Naive thymus-derived CD8-positive, alpha-beta T cell (primary cell): ENCODE measurements at places on chromosomes 5 and 9.

GRCh38 chr5:72074251-72074650, 33.0 kb upstream of the MAP1B start:
- DNase-seq = no peak
- H3K36me3 ChIP-seq = no peaks in the 10 kb centered on the region
- H3K4me3 ChIP-seq = no peak overlapping the region
- no peak overlapping the region for H3K27ac ChIP-seq
- H3K27me3 ChIP-seq = peaks cover 16% of the 10 kb centered on the region

- H3K27ac ChIP-seq = peak overlapping the region; percentile 98
- peak overlapping the region; percentile 83 for H3K4me3 ChIP-seq
- no peaks in the 10 kb centered on the region for H3K27me3 ChIP-seq
- peaks cover 99% of the 10 kb centered on the region for H3K4me1 ChIP-seq
- no peak for DNase-seq
- peaks cover 2% of the 10 kb centered on the region for H3K36me3 ChIP-seq
Measured at GRCh38 chr5:39189292-39189955, 29.9 kb downstream of the FYB1 start.

DNA sequence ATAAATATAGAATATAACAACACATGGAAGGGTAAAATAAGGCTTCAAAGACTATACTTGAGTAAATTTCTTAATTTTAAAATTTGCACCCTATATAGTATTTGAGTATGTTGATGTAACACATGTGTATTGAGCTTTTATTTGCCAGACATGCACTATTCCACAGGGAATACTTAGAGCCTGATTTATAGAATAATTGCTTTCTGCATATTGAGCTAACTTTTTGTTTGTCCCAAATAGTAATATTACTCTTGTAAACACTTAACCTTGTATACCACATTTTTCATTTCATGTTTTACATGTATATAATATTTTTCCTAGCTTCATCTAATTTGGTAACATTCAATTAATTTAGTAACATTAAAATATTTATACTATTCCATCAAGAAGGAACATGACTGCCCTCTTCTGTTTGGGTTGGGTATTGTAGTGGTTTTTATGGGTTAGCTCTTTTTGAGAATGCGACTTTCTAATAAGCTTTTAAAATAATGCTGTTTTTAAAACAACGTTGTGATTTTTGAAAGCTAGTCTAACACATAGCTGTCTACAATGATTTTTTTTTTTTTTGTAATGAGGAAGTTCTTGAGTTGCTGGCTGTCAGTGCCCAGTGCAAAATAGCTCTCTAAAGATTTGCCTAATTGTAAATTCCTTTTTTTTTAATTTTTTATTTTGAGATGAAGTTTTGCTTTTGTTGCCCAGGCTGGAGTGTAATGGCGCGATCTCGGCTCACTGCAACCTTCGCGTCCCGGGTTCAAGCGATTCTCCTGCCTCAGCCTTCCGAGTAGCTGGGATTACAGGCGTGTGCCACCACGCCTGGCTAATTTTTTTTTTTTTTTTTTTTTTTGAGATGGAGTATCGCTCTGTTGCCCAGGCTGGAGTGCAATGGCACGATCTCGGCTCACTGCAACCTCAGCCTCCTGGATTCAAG, 4.8 kb downstream of the SUB1 start:
- H3K4me3 ChIP-seq = no peak overlapping the region
- H3K4me1 ChIP-seq = peaks cover 72% of the 10 kb centered on the region
- peaks cover 9% of the 10 kb centered on the region for H3K36me3 ChIP-seq
- DNase-seq = no peak
- no peaks in the 10 kb centered on the region for H3K27me3 ChIP-seq

GRCh38 chr9:78515108-78515507, 218.2 kb downstream of the PSAT1 start:
- no peak for DNase-seq
- peaks cover 10% of the 10 kb centered on the region for H3K36me3 ChIP-seq
- no peak overlapping the region for H3K4me3 ChIP-seq
- H3K27ac ChIP-seq = no peak overlapping the region

DNA sequence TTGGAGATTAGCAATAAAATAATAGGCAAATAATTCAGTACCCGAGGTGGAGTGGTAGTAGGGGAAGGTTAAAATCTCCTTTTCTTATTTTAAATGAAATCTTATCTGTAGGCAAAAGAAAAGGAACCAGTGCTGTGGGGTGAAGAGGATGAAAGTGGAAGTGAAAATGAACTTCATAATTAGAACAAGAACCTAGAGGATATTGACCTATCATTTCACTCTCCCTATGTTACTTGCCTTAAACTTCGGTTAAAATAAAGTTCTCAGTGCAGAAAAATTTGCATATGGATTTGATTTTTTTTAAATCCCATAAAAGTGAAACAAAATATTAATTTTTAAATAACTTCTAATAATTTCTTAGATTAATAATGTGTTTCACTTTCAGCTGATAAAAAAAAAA, 1094.9 kb upstream of the C9orf72 start:
- no peaks in the 10 kb centered on the region for H3K4me1 ChIP-seq
- H3K36me3 ChIP-seq = no peaks in the 10 kb centered on the region
- no peaks in the 10 kb centered on the region for H3K27me3 ChIP-seq
- no peak overlapping the region for H3K4me3 ChIP-seq

DNA sequence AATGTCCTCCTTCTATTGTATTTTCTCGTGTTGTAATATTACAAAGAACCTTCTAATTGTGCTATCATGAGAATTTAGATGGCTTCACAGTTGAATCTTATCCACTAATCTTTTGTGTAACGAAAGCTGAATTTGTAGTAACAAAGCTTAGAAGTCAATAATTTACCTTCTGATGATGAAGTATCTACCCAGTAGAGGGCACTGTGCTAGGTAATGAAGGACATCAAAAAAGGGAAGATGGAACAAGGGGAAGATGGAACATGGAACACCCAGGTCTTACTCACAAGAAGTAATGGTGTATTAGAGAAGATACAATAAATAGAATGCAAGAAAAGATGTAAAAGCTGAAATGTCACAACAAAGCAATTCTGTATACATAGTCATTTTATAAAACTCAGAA, 131.0 kb upstream of the CCNG1 start:
- H3K27ac ChIP-seq = no peak overlapping the region
- H3K36me3 ChIP-seq = no peaks in the 10 kb centered on the region
- no peaks in the 10 kb centered on the region for H3K4me1 ChIP-seq
- H3K27me3 ChIP-seq = peaks cover 5% of the 10 kb centered on the region
- no peak for DNase-seq

DNA sequence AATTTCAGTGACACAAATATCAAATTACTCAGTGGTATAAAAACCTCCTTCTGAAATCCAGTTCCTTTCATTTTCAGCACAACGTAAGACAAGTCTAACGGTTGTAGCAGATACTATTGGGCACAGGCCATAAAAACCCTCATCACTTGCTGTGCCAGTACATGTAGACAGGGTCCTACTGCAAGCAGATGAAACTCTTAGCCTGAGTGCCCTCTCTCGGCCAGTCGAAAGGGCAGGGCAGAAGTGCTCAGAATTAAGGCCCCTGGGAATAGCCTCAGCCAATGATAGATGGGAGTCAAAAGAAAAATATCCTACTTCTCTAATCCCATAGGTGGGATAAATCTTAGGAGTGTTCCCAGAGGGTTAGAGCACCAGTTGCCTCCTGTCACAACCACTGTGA, 168.5 kb upstream of the FER start:
- H3K27me3 ChIP-seq = peaks cover 10% of the 10 kb centered on the region
- H3K4me1 ChIP-seq = no peaks in the 10 kb centered on the region
- H3K4me3 ChIP-seq = no peak overlapping the region

- H3K4me3 ChIP-seq = no peak overlapping the region
- no peaks in the 10 kb centered on the region for H3K36me3 ChIP-seq
- H3K4me1 ChIP-seq = peaks cover 21% of the 10 kb centered on the region
- H3K27ac ChIP-seq = no peak overlapping the region
- no peaks in the 10 kb centered on the region for H3K27me3 ChIP-seq
Measured at GRCh38 chr9:130756037-130756436, 62.5 kb downstream of the EXOSC2 start.

GRCh38 chr9:131001021-131001420, 8.0 kb upstream of the LAMC3 start:
- no peak for DNase-seq
- H3K4me3 ChIP-seq = no peak overlapping the region
- H3K27ac ChIP-seq = no peak overlapping the region
- H3K36me3 ChIP-seq = no peaks in the 10 kb centered on the region

GRCh38 chr5:15008476-15008875, 136.9 kb upstream of the ANKH start:
- peaks cover 2% of the 10 kb centered on the region for H3K27me3 ChIP-seq
- H3K27ac ChIP-seq = no peak overlapping the region
- H3K4me3 ChIP-seq = no peak overlapping the region
- no peak for DNase-seq
- H3K36me3 ChIP-seq = no peaks in the 10 kb centered on the region
- no peaks in the 10 kb centered on the region for H3K4me1 ChIP-seq

- no peak overlapping the region for H3K4me3 ChIP-seq
- no peaks in the 10 kb centered on the region for H3K36me3 ChIP-seq
- DNase-seq = no peak
- H3K4me1 ChIP-seq = no peaks in the 10 kb centered on the region
- no peak overlapping the region for H3K27ac ChIP-seq
Measured at GRCh38 chr9:71824257-71824656, 55.9 kb upstream of the CEMIP2 start.

- H3K36me3 ChIP-seq = no peaks in the 10 kb centered on the region
- no peaks in the 10 kb centered on the region for H3K4me1 ChIP-seq
- DNase-seq = no peak
- H3K4me3 ChIP-seq = no peak overlapping the region
- no peak overlapping the region for H3K27ac ChIP-seq
Measured at GRCh38 chr5:83220331-83220730, 143.0 kb downstream of the XRCC4 start.

- no peak for DNase-seq
- no peak overlapping the region for H3K27ac ChIP-seq
- peaks cover 3% of the 10 kb centered on the region for H3K4me1 ChIP-seq
- no peak overlapping the region for H3K4me3 ChIP-seq
Measured at GRCh38 chr5:102790748-102791147, 35.6 kb downstream of the PAM start.

- H3K27ac ChIP-seq = no peak overlapping the region
- no peaks in the 10 kb centered on the region for H3K4me1 ChIP-seq
- H3K27me3 ChIP-seq = peaks cover 44% of the 10 kb centered on the region
- DNase-seq = no peak
- no peak overlapping the region for H3K4me3 ChIP-seq
- no peaks in the 10 kb centered on the region for H3K36me3 ChIP-seq
Measured at GRCh38 chr9:101440714-101441230, 5.2 kb upstream of the ALDOB start.

DNA sequence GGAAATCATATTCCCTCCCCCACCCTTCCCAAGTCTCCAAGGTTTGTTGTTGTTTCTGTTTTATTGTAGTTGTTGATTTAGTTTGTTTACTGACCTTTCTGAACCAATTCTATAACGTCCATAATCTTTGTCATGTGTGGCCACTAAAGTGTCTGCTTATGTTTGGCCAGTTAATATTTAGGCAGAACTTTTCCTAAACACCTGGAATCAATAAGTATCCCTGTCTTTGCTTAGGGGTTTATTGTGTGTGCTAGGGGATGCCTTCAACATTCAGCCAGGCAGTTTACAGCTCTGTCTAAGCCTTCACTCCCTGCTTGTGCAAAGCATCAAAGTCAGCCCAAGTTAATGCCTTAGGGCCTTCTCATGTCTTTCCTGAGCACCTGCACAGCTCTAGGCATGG, 16.9 kb upstream of the LECT2 start:
- peaks cover 30% of the 10 kb centered on the region for H3K27me3 ChIP-seq
- no peak overlapping the region for H3K27ac ChIP-seq
- no peak for DNase-seq
- peaks cover 2% of the 10 kb centered on the region for H3K36me3 ChIP-seq
- no peak overlapping the region for H3K4me3 ChIP-seq

- no peak overlapping the region for H3K4me3 ChIP-seq
- peaks cover 8% of the 10 kb centered on the region for H3K27me3 ChIP-seq
- H3K36me3 ChIP-seq = no peaks in the 10 kb centered on the region
- no peak for DNase-seq
- no peak overlapping the region for H3K27ac ChIP-seq
Measured at GRCh38 chr5:175778951-175779503, 92.4 kb upstream of the CPLX2 start.

DNA sequence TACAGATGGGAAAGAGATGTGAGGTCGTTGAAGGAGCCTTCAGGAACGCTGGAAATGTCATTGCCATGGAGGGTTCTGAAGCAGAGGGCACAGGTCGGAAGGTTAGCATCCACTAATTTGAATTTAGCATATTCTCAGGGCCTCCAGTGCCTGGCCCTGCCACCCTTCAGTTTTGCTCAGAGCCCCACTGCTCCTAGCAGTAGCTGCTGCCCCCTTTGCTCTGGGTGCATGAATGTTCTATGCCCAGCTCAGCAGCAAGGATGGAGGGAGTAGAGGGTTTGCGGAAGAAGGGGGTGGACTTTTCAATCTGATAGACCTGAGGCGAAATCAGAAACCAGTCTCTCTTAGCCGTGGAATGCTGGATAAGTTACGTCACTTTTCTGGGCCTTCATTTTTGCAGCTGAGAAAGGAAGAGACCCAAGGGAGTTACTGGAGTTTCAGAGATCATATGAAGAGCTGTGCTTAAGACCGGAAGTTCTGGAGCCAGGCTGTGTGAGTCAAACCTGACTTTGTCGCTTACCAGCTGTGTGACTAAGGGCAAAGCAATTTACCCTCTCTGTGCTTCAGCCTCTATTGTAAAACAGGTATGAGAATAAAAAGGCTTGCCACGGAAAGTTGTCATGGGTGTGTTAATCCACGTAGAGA, 133.2 kb upstream of the PANK3 start:
- H3K4me1 ChIP-seq = no peaks in the 10 kb centered on the region
- H3K4me3 ChIP-seq = no peak overlapping the region
- no peak overlapping the region for H3K27ac ChIP-seq
- H3K27me3 ChIP-seq = no peaks in the 10 kb centered on the region
- no peak for DNase-seq
- no peaks in the 10 kb centered on the region for H3K36me3 ChIP-seq

DNA sequence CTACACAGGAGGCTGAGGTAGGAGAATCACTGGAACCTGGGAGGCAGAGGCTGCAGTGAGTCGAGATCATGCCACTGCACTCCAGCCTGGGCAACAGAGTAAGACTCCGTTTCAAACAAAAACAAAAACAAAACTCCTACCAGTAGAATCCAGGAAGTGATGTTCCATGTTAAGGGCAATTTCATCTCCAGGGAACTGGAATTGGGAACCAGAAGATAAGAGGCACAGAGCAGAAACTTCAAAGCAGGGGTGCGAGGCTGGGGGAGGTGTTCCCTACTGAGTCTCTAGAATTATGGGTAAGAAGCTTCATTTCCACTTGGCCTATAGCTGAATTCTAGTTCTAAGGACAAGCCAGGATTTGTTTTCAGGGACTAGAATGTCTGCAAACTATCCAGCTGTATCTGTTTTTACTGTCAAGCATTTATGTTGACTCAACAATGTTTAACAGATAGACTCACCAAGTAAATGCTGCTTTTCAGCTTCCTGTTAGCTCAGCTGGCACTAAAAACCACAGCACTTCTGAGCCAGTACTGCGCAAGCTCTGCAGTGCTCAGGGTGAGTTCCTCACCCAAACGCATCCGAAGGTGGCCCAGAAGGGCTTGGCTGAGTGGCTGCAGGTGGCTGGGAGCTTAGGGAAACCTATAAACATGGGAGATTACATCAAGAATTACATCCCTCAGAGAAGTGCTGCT, 320.1 kb downstream of the MTRR start:
- H3K27ac ChIP-seq = no peak overlapping the region
- no peak for DNase-seq
- no peaks in the 10 kb centered on the region for H3K36me3 ChIP-seq
- no peak overlapping the region for H3K4me3 ChIP-seq
- no peaks in the 10 kb centered on the region for H3K4me1 ChIP-seq
- H3K27me3 ChIP-seq = no peaks in the 10 kb centered on the region

- no peak overlapping the region for H3K4me3 ChIP-seq
- no peak overlapping the region for H3K27ac ChIP-seq
- no peaks in the 10 kb centered on the region for H3K36me3 ChIP-seq
Measured at GRCh38 chr9:137674307-137674975, 55.6 kb downstream of the EHMT1 start.
